Hindlimb muscle (tissue), 1 donor: ENCODE measurements at places on chromosomes 7 and 10.

- no peak for DNase-seq
Observed at GRCh38 chr10:79335470-79336235, 11.6 kb upstream of the PPIF start.

- no peak for DNase-seq
Observed at GRCh38 chr10:26454891-26455290, 16.8 kb downstream of the APBB1IP start.

DNA sequence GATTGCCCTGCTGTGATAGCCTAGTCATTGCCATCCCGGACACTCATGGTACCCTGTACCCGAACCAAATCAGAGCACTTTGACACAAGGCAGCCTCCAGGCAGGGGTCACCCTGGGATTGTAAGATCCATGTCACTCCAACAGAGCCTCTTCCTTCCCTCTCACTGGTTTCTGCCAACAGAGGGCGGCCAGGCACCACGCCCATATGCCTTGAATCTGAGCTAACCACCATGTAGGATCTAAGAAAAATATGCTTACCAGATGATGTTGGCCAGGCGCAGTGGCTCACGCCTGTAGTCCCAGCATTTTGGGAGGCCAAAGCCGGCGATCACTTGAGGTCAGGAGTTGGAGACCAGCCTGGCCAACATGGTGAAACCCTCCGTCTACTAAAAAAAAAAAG is 389.2 kb upstream of the KLF6 start:
- no peak for DNase-seq

DNA sequence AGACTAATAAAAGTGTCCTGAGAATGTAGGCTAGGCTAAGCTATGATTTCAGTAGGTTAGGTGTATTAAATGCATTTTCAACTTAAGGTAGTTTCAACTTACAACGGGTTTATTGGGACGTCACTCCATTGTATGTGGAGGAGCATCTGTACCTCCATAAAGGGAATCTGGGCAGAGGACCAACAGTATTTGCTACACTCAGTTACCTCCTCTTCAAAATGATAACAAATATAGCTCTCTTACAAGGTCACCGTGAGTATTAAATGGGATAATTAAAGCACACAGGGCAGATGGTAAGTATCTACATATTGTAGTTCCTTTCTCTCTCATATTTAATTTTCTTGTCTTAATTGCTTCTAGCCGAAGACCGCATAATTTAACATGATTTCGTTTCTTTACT is 59.0 kb upstream of the FGL2 start:
- no peak for DNase-seq

- DNase-seq, result no peak
Observed at GRCh38 chr10:81911328-81911727, 36.3 kb downstream of the NRG3 start.

DNA sequence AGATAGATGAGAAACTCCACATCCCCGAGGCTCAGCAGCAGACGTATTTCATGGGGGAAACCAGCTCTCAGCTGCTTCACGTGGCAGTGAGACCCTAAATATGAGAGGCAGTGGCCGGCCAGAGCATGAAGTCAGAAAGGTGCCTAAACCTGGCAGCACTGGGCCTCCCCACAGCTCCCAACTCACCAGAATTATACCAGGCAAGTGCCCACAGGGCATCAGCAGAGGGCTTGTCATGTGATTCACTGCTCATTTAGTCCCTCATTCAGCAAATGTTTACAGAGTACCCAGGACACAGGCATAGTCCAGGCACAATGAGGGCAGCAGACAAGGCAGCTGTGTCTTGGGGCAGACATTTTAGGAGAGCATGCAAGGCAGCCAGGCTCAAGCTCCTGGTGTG is 212.6 kb downstream of the PTPRN2 start:
- DNase-seq, result no peak

- peak; percentile 84 for DNase-seq
Observed at GRCh38 chr10:93199191-93199751, 125.6 kb downstream of the CYP26A1 start.

DNA sequence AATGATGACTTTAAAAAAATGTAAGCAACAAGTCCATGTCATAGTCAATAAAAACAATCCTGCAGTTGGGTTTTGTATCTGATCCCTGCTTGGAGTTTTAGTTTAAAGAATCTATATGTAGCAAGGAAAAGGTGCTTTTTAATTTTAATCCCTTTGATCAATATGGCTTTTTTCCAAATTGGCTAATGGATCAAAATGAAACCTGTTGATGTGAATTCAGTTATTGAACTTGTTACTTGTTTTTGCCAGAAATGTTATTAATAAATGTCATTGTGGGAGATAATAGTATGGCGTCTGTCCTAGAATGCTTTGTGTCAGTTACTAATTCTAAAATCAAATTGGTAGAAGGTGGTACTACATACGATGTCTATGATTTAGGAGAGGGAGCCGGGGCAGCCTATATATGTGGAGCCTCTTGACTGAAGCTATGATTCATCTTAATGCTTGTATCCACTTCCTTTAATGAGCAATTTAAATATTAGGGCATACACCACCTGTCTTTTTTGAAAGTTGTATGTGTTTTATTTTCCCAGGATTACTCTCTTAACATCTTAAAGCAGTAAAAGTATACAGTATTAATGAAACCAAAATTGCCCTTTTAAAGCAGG is 10.3 kb upstream of the PBLD start:
- DNase-seq, result no peak

- DNase-seq, result no peak
Observed at GRCh38 chr10:13054844-13055243, 45.1 kb upstream of the OPTN start.

- no peak for DNase-seq
Observed at GRCh38 chr10:125294109-125294508, 133.7 kb upstream of the CTBP2 start.

DNA sequence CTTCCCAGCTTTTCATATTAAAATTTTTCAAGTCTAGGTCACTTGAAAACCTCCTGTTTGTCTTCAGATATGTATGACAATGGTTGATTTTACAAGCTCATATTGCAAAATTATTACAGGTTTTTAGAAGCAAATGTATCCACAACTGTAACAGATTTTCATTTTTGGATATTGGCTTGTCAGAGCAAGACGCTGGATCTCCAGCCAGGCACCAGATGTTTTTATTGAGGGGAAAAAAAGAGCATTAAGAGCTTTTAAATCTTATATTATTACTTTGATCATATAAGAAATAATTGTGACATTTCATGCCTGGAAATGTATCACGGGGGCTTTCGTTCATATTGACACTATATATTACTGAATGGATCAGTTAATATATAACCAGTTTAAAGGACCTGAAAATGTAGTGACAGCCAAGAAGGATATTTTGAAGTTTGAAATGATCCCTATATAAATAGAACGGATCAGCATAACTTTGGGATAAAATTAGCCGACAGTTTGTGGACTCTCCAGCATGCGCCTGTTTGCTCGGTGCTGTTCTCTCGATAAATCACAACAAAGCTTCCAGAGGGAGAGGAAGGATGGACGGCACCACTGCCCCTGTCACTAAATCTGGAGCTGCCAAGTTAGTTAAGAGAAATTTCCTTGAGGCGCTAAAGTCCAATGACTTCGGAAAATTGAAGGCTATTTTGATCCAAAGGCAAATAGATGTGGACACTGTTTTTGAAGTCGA is at the start of gene ASB4:
ASB4 (plus strand) TSS at position 553 of the 733 bp plus-strand sequence; CDS start at position 582, 29 bp downstream.
- DNase-seq, result no peak

DNA sequence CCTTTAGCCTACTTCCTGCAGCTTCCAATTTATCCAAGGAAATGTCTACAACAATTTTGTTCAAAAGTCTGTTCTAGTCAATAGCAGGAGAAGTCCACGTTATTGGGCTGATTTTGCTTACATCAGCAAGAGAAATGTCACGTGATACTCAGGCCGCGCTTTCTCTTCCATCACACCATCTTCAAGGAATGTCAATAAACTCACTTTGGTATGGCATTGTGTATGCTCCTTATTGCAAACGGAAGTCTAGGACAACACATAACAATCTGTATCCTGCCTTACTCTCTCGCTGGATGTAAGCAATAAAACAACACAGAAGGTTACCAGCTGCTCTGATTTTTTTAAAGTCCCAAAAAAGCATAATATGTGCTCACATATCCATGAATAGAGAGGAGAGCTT is 17.1 kb upstream of the STK17A start:
- DNase-seq, result no peak

- no peak for DNase-seq
Observed at GRCh38 chr10:70917635-70918034, 29.3 kb upstream of the PCBD1 start.

DNA sequence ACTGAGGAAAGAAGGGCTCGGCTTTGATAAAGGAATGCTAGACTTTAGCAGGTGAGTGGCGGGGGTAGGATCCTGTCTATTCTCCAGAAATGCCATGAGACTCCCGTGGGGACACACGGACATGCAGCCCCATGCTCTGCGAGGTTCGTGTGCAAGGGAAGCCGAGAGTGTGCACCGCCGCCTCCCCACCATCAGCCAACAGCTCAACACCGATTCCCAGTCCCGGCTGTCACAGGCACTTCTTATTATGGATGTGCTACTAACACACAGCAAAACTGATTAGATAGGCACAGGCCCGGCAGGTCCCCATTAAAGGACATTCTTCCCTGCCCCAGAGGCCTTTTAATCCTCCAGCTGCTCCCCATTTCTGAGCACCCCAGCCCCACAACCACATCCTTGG is 154.4 kb downstream of the PRKAG2 start:
- DNase-seq, result no peak

DNA sequence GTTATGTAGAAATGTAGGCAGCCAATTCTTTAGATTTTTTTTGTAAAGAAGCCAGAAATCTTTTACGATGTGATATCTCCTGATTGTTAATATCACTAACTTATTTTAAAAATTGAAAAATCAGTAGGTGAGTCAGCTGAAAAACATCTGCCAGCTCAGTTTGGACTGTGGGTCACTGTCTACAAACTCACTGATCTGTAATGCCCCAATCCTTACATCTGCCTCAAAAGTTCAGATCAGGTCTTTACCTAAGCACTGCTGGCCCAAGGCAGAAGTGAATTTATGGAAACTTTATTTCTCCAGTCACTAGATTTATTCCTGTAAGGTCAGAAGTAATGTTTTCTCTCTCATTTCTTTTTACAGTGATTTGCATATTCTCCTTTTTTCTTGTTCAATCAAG is 31.0 kb upstream of the FAM13C start:
- no peak for DNase-seq

DNA sequence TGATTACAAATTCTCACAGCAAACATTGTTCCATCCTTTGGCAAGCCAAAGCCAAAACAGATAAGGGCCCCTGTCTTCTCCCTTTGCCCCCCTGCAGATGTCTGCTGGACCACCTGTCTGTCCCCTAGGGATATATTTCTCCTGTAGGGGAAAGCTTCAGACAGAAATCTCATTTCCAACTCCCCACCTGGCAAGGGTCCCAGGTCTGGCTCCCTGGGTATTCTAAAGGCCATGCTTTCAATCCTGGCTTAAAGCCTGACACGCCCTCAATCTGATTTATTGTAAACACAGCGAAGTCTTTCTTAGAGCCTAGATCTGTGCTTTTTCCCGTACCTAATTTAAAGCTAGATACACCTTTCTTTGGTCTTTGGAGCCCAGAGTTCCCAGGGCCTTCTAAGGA is 66.1 kb downstream of the KCNMA1 start:
- DNase-seq, result no peak

- DNase-seq, result no peak
Observed at GRCh38 chr10:44308935-44309334, 76.0 kb downstream of the CXCL12 start.

- no peak for DNase-seq
Observed at GRCh38 chr7:129388333-129389098, 45.7 kb upstream of the STRIP2 start.

GRCh38 chr7:148809856-148810255 is 74.2 kb downstream of the EZH2 start:
- no peak for DNase-seq

DNA sequence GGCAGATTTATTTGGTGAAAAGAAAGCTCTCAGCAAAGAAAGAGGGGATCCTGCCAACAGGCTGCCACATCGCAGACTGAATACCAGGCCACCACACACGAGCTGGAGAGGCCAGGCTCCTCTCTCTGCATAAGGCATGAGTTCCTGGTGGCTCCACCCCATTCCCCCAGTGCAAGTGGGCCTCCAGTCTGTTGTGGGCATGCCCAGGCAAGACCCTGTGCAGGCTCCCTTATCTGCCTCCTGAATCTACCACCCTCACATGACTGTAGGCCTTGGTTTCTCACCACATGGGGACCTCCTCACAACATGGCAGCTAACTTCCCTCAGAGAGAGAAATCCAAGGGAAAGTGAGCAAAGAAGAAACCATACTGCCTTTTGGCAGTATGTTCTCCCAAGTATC is 26.7 kb upstream of the CUL1 start:
- no peak for DNase-seq

- DNase-seq, result no peak
Observed at GRCh38 chr7:10571759-10572158, 401.9 kb upstream of the PHF14 start.

- no peak for DNase-seq
Observed at GRCh38 chr10:73734796-73735305, 9.3 kb upstream of the SEC24C start.

DNA sequence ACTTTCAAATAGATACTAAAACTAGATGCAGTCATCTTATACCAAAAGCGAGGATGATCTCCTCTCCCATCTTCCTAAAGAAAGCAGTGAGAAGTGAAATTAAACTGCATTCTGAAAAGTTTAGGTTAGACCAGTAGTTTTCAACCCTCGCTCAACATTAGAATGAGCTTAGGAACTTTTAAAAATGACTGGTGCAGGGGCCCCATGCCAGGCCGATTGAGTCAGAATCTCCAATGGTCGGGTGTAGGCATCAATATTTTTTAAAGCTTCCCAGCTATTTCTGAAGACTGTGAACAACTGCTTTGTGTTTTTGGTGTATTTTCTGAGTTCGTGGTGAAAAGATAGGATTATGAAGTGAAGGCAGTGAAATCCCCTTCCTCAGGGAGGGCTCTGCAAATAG is 146.0 kb downstream of the VTI1A start:
- DNase-seq, result no peak

DNA sequence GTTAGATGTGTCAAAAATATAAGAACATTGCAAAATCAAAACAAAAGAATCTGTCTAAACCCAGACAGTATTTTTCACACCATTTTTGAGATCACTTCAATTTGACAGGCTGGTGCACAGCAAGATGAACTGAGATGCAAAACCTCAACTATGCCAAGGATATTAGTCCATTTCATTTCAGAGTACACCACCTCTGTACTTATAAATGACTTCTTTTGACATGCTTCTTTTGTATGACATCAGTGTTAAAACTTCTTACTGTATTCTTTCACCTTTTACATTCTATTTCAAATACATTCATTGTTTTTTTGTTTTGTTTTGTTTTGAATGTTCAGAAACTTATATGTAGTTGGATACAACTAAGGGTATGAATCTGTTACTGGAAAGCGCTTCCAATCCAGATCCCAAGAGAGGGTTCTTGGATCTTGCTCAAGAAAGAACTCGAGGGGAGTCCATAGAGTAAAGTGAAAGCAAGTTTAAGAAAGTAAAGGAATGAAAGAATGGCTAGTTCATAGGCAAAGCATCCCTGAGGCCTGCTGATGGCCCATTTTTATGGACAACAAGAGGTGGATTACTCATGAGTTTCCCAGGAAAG is 23.5 kb upstream of the GPR141 start:
- DNase-seq, result no peak

DNA sequence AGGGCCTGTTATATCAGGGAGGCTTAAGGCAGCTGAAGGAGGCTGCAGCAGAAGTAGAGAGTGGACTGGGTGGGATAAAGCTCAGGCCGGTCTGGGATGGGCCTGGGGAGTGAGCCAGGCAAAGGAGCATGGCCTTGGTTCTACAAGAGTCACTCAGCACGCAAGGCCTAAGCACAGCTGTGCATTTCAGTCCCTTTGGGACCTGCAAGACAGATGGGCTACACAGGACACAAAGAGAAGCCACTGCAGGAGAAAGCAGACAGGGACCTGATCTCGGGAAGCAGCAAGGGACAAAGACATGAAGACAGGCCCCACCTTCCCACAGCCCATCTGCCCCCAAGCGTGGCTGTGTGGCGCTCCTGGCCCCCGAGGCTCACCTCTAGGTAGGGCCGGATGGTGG is 29.4 kb downstream of the RRP12 start:
- no peak for DNase-seq
